ENCODE measurements at places on chromosomes 7 and 10.
A peak's percentile ranks its signal among the peaks of the same experiment; 100 is the strongest.

DNA sequence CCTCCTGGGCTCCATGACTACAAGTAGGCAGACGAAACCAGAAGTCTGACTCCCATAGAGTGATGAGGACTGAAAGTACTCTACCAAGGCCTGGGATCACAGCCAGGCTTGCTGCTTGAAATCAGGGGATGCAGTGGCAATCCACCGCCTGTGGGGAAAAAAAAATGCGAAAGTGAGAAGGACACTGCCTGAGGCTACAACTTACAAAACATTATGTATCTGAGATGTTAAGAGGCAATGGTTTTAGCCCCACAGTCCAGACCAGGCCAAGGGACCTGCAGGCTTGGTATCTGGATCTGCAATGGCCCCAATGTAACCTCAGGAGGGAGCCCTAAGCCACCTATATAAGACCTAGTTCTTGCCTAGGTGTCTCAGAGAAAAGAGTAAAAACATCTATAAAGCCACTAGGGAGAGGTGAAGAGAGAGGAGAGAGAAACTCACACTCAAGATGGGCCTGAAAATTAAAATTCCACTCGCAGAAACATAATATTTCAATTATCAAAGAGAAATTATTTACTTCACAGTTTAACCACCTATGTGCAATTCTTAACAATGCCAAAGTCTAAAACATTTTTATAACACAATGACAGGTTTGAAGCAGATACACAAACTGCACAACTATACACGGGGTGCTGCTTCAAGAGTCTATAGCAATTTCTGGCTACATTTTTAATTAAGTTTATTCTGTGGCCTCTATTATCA, 13.9 kb downstream of the DNAJC1 start:
- no peak for DNase-seq

DNA sequence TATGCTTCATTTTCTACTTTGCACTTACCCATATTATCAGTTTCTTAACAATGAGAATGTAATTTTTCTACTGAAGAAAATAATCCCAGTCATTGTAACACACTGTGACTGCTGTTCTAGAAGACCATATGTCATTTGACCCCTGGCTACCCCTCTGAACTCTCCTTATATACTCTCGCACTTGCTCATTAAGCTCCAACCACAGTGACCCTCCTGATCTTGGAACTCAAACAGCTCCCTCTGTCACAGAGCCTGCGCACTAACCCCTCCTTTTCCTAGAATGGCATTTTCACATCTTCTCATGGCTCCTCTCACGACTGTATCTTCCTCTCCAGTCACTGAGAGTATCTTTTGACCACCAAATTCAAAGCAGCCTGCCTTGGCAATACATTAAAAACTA, 169.7 kb downstream of the CACNA2D1 start:
- DNase-seq, result no peak

DNA sequence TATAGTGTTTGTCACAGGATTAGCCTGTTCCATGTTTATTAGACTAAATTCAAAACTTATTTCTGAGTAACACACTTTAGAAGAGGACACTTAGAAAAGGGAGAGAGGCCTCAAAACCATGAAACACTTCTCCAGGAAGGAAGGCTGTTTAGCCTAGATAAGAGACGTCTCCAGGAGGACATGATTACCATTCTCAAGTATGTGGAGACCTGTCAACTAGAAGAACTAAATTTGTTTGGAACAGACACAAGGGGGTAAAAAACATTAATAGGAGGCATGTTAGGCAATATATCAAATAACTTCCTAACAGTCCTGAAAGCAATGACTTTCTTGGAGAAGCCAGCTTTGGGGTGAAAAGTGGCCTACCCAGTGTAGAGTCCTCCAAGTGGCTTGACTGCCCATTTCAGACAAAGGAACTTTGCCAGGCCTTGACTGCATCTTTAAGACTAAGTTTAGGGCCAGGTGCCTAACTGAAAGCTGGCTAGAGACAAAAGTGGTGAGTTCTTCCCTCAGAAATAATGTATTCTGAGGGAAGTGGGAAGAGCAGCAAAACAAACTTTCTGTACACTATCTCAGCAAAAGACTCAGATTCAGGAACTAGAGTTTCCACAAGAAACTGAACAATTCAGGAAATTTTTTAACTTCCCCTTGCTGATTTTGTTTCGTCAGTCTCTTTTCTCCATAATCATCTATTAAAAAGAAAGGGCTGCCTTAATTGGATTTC, 11.8 kb downstream of the NCOA4 start:
- DNase-seq, result no peak

GRCh38 chr10:128751284-128751683, 625.1 kb upstream of the MKI67 start:
- DNase-seq, result no peak

DNA sequence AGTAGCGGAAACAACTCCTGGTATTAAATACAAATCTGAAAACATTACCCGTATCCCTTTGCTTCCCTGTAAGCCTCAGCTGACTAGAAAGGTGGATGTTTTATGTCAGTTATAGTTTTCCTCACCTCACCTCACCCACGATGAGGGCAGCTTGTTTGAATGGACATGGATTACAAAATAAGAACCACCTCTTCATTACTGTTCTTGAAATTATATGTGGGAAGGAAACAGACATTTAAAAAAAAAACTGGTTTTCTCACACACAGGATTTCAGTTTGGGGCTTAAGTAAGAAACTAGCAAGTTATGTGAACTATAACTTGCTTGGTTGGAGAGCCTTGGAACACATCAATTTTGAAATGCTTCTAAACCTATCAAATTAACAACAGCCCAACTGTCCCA, 232.9 kb upstream of the CCDC6 start:
- no peak for DNase-seq

GRCh38 chr7:150567169-150567568, at the start of gene GIMAP4:
Gene GIMAP4, plus strand, starts transcription at chr7:150567390. Its CDS starts 2,512 bp downstream, at chr7:150569902.
- DNase-seq, result no peak

GRCh38 chr7:16652240-16652583, 6.2 kb downstream of the BZW2 start:
- no peak for DNase-seq

GRCh38 chr7:69399401-69399800, 198.9 kb upstream of the AUTS2 start:
- peak; percentile 3 for DNase-seq

GRCh38 chr10:126122881-126123280, 226.5 kb downstream of the FANK1 start:
- DNase-seq, result no peak

GRCh38 chr10:108899670-108900069, 1023.6 kb downstream of the XPNPEP1 start:
- DNase-seq, result no peak

DNA sequence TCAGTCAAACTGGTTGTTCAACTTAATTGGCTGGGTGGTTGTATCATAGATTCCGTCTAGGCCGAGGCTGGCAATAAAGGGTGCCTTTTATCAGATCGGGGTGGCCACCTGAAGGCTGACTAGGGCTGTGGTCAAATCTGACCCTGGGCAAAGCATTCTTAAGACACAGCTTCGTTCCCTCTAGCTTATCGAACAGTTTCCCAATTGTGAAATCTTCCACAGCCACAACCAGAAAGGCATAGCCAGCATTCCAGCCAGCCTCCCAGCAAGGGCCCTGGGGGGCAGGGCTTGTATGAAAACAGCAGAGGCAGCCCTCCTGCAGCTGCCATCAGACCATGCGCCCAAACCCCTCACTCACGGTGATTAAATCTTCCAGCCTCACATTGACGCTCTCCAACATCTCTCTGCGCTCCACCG, 42.5 kb upstream of the TMEM213 start:
- DNase-seq, result no peak

- DNase-seq, result no peak
Observed at GRCh38 chr10:30358206-30358605, 9.1 kb upstream of the MTPAP start.
